Calu3 (cell line): ENCODE measurements at places on chromosomes 13 and 19. TPM values are rescaled to one million over a fixed set of nuclear protein-coding genes. Genes with fewer than 3 reads are reported as not detected.
A peak's percentile ranks its signal among the peaks of the same experiment; 100 is the strongest.

The ZNF442 gene
- 1.3 and 1.4 TPM in 2 replicates for total RNA-seq

The YJEFN3 gene
- total RNA-seq, result 10.4 and 12.9 TPM in 2 replicates

DNA sequence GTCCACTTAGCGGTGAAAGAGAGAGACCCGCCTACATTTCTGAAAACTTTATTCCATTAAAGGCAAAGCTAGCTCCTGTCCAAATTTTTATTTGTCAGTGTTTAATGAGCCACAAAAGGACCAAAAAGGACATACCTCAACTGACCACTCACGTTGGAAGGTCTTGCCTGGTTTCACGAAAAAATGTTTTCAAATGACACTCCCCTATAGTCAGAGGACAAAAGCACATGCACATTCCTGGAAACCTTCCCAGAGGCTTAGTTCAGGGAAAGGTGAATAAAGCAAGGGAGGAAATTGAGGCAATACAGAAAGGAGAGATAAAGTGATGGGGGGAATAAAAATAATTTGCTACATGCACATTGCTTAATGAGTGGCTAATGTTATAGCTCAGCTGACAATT lies 55.6 kb downstream of the DOCK9 start:
- DNase-seq, result no peak

GRCh38 chr13:85737952-85738351 lies 61.3 kb downstream of the SLITRK6 start:
- DNase-seq, result no peak

DNA sequence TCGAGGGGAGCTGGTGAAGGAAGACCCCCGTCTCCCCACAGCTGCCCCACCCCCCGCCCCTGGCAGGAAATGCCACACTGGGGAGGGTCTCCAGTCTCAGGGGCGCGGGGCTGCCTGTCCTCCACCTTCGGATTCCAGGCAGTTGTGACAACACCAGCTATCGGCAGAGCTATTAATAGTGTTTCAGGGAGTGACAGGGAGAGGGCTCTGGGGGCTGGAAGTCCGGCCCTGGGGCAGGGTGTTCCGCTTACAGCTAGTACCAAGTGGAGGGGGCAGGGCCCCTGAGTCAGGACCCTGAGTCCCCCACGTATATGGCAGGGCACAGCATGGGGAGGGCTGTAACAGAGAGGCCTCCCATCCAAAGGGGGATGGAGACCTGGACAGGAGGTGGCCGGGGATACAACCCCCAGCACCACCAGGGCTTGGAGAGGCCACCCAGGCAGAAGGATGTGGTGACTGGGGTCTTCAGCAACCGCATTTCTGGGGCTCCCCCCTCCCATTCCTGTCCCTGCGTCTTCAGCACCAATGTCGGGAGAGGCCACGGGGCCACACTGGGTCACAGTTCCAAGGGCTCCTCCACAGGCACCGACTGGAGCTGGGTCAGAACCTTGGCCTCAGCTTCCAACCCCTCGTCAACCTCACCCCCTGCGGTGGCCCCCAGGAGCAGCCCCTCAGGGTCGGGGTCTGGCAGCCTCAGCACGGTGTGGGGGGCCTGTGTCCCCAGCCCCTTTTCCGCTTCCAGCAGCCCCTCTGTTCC lies 3.9 kb downstream of the SIX5 start:
- DNase-seq, result no peak

DNA sequence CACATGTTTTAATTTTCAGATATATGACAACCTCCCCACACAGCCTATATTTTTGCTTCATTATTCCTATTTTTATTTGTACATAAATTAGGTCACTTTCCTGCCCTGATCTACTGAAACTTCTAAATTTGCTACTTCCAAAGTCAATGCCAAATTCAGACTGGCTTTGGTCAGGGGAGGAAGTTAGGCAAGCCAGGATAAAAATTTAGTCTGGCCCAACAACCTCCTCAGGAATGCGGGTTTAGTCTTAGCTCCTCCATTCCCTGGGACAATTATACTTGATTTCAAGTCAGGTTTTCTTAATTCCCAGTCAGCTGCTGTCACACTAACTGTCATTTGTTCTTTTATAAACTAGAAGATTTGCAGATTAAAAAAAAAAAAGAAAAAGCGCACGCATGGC lies 84.3 kb downstream of the TM9SF2 start:
- no peak for DNase-seq

- DNase-seq, result no peak
Observed at GRCh38 chr19:39187552-39187943, 9.2 kb upstream of the NCCRP1 start.

DNA sequence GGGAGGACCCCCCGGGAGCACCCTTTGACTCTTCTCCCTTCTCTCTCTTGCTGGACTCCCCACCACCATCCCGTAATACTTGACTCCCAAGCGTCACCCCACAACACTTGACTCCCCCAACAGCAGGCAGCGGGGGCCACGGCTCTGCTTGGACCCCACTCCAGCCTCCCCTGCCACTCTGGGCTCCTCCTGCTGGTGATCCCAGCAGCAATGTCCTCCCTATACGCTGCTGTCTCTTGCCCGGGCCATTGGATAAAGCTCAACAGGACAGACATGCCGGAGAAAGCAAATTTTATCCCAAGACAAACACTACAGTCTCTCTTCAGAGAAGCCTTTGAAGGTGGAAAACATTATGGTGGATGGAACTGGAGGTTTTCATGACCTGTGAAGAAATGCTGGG lies 20.4 kb upstream of the AMER2 start:
- no peak for DNase-seq

- no peak for DNase-seq
Observed at GRCh38 chr19:54345938-54346386, 7.0 kb upstream of the LILRA4 start.

DNA sequence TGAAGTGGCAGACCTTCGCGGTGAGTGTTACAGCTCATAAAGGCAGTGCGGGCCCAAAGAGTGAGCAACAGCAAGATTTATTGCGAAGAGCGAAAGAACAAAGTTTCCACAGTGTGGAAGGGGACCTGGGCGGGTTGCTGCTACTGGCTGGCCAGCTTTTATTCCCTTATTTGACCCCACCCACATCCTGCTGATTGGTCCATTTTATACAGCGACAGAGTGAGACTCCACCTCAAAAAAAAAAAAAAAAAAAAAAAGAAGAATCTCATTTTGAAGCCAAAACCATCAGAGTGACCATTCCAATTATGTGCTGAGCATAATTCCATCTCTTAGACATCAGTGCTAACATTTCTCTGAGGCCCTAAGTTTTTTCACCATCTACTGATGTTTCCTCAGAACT lies 1.9 kb upstream of the ZNF552 start:
- DNase-seq, result no peak

- no peak for DNase-seq
Observed at GRCh38 chr13:20389696-20390525, 135.7 kb downstream of the CRYL1 start.

DNA sequence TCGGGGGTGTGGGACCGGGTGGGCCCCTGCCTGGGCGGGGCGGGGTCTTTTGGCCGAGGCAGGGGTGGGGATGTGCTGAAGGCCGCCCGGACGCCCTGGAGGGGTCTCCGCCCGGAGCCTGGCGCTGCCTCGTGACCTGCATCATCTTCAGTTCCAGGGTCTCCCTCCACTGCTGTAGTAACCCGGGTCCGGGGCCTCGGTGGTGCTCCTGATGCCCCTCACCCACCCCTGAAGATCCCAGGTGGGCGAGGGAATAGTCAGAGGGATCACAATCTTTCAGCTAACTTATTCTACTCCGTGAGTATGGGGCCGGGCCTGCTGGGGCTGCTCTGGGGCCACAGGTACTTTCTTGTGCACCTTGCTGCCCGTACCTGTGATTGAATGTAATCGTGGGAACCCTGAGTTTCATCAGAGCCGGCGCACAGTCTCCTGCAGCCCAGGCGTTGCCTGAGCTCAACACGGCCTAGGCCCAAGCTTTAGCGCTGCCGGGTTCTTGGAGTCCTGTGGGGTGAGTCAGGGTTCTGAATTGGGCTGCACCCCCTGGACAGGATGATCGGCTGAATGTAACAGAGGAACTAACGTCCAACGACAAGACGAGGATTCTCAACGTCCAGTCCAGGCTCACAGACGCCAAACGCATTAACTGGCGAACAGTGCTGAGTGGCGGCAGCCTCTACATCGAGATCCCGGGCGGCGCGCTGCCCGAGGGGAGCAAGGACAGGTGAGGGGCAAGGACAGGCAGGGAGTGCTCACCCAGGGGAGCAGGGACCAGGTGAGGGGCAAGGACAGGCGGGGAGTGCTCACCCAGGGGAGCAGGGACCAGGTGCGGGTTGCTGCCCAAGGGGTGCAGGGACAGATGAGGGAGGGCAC lies 10.5 kb downstream of the PEAK3 start:
- no peak for DNase-seq

DNA sequence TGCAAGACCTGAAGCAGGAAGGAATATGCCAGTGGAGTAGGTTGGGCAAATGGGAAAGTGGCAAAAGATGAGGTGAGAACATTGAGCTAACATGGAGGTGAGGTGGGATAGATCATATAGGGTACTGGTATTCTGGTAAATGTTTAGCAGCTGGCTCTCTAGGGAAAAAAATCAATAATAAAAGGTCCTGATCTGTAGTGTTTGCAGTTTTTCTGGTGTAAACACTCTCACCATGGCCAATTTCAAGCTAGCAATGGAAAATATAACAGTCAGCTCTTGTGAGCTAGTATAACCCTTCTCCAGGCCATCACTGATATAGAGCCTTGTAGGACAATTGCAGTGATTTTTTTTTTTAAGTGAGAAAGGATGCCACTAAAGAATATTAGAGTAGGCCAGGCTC lies 31.3 kb downstream of the RFC3 start:
- no peak for DNase-seq

- DNase-seq, result peak; percentile 93
Observed at GRCh38 chr19:15640294-15640903, at the start of gene CYP4F3. Gene CYP4F3 (plus strand): TSS chr19:15640897. CDS start chr19:15641416, 519 bp downstream.
